Activated CD4-positive, alpha-beta T cell treated with anti-CD3 and anti-CD28 coated beads, Interleukin-2, amount 50 U/mL, for 24 hours (primary cell): ENCODE measurements at places on chromosomes 13 and 19.

GRCh38 chr13:79973533-79973963, 367.4 kb downstream of the SPRY2 start:
- no peak for DNase-seq

DNA sequence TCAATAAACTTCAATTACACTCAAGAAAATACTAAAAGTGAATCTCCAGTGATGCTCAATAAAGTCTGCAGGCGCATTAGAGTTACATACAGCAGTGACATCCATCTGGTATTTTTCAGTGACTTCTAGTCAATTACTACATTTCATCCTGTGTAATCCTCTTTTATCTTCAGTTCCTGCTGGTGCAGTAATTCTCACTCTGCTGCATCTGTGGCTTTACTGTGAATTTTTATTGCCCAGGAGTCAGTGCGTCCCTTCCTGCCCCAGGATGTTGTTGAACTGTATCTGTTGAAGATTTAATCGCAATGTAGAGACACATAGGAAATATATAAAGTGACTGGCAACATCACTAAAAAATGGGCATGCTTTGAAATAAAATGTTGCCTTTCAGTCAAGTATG, 196.3 kb upstream of the TMTC4 start:
- no peak for DNase-seq

GRCh38 chr13:112893570-112894422, 75.2 kb upstream of the MCF2L start:
- no peak for DNase-seq

GRCh38 chr19:368630-369024, 24.0 kb upstream of the MIER2 start:
- DNase-seq, result no peak

DNA sequence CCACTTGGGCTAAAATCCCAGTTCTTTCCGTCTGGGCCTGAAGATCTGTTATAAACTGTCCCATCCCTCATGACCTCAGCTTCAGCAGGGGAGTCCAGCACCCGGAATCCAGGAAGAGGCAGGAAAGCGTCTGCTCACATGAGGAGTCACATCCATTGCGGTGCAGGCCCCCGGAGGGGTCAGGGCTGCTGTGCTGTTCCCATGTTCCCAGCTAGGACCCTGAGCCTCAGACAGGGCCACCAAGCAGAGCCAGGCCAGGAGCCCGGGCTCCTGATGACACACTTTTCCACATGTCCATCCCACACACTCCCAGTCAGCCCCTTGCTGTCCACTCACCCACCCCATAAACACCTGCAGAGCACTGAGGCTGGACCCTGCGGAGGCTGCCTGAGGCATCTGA, 45.3 kb upstream of the VSTM2B start:
- DNase-seq, result no peak

GRCh38 chr19:2813235-2814160, 6.2 kb upstream of the ZNF554 start:
- DNase-seq, result no peak

GRCh38 chr19:49438261-49438660, 3.1 kb downstream of the SLC17A7 start:
- DNase-seq, result no peak

DNA sequence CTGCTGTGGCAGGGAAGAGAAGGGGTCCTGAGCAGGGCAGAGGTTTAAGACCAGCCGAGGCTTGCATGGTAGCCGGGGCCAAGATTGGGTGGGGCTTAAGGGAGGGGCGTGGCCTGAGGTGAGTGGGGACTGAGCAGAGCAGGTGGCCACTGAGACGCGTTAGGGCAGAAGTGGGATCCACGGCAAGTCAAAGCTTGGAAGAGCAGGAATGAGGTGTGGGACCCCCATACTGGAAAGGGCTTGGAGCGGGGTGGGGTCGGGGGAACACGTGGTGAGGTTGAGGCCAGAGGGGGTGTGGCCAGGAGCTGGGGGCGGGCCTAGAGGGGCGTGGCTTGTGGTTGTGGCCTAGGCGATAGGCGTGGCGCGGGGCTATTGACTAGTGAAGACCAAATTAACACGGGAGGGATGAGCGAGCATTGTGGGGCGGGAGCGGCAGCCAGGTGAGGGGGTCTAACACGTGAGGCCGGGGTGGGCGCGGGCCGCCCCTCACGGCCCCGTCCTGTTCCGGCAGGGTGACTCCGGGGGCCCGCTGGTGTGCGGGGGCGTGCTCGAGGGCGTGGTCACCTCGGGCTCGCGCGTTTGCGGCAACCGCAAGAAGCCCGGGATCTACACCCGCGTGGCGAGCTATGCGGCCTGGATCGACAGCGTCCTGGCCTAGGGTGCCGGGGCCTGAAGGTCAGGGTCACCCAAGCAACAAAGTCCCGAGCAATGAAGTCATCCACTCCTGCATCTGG, 3.3 kb downstream of the CFD start:
- peak; percentile 63 for DNase-seq

GRCh38 chr19:55304279-55304978, 20.6 kb downstream of the BRSK1 start:
- no peak for DNase-seq

- DNase-seq, result no peak
Measured at GRCh38 chr13:73000027-73000674, 58.7 kb upstream of the KLF5 start.

- no peak for DNase-seq
Measured at GRCh38 chr19:48417421-48417820, 24.0 kb downstream of the GRIN2D start.

DNA sequence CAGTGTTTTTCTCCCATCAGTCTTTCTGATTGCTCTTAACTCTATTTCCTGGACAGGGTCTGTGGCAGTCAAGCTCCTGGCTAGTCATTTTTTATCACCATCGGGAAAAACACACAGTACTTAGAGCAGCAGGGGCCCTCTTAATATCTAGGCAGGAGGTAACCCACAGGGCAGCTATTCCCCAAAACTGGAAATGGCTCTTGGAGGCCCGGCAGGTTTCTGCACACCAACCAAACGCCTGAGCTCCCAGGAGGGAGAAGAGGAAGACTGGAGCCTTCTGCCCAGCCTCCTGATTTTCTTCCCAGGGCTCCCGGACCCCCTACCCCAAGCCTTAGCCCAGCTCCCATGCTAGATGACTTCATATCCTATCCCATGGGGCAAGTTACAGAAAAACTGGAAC, 49.3 kb upstream of the VSTM2B start:
- DNase-seq, result no peak

DNA sequence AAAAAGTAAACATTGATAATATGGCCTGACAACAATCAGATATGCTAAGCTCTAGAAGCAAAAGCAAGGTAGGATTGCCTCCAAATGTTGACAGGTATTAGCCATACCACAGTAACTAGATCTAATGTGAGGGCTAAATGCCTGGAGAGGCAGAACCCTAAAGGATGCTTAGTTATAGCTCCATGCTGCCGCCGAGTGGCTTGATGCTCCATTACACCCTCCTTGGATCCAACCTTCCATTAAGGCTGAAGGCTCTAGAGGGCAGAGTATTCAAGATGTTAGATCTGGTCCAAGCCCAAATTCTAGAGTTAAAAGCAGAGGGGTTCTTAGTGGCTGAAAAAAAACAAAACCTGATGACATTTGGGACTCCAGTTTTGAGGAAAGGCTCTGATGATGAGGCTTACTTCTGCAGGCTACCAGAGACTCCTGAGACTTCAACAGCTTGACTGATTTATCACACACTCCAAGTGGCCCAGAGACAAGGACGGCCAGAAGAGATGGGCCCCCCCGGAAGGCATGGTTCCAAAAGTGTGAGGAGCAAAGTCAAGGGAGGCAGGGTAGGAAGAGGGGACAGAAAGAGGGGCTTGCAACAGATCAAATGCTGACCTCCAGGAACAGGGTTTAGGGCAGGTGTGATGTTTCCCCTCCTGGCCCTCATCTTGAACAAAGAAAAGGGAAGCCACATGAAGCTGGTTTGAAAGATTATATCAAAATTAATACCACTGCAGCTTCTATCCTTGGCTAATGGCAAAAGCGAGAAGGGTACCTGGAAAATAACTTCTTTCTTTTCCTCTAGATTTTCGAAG, 21.9 kb upstream of the CPB2 start:
- no peak for DNase-seq

- no peak for DNase-seq
Measured at GRCh38 chr19:48830965-48831364, 5.3 kb downstream of the HSD17B14 start.

GRCh38 chr13:33152389-33152788, 133.2 kb downstream of the STARD13 start:
- no peak for DNase-seq

DNA sequence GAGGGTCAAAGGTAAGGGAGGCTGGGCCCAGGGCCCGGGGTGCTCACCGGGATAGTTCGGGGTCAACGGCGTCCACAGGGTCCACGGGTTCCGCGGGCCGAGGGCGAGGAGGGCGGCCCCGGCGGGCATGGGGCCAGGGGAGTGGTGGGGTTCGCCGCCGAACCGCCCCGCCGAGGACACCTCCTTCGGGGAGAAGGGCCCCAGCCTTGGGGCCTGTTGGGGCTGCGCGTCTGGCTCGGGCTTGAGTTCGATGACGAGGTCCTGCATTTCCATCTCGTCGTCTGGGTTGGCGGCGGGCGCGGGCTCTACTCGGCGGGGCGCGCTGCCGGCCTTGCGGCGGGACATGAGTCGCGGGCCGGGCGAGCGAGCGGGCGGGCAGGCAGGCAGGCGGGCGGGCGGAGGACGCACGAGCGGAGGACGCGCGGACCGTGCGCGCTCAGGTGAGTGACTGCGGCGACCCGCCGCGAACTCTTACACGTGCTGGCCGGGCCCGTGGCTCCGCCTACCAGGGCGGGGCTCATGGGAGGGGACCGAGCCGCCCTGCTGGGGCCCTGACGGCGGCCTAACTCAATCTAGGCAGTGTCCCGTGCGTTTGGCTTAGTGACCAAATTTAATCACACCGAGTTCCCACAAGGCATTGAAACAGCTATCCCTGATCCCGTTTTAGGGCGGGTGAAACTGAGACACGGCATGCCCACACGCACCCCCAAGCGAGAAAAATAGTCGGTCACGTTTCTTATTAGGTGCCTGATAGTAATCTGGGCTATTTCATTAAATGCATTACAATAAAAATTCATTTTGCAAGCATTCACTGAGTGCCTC, at the start of gene ZNF296:
Gene ZNF296 (minus strand): TSS at position 450 of the 822 bp plus-strand sequence. CDS start 105 bp downstream, at position 345.
- DNase-seq, result peak; percentile 71

DNA sequence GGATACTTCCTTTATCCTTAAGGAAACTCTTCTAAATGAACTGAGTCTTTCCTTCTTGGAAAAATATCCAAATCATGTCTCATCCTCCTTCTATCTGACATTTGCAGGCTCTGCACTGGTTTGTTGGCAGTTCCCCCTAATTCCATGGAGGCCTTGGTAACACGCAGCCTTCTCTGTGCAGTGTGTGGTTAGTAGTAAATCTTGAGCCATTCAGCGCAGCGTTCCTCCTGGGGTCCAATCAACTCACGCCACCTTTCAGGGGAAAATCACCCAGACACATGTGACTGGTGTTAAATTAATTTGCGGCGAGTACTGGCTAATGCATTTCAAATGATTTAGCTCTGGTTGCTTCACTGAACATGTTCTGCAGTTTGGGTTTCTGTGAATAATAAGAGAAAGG, 21.0 kb upstream of the CBY2 start:
- no peak for DNase-seq

DNA sequence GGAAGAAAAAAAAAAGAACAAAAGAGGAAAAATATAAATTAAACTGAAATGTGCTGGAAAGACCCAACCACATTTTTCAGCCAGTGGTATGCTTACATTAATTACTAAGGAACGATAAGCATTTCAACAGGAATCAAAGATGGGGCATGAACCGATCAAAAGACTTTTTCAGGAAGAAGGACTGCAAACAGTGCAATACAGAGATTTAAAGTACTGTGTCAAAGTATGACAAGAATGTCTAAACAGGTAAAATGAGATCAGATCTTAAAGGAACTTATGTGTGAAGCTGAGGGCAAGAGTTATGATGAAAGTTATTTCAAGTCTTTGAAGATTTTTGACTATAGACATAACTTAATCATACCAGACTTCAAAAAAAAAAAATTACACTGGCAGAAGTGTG, 1761.8 kb downstream of the SLITRK5 start:
- no peak for DNase-seq

DNA sequence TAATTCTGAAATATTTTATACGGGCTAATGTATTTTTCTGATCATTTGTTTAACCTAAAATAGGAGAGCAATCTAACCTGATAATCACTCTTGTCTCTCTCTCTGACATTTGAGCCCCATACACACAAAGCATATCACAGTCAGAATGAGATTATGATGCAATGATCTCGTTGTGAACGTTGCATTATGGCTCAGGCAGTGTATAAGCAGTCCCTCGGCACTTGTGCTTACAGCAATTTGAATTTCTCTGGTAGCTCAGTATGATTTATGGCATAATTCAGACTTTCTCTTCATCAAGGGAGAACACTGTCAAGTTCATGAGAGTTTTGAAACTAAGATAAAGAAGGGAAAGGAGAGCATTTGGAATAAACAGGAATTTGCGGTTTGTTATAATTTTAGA, 256.1 kb downstream of the DACH1 start:
- DNase-seq, result no peak
